ENCODE measurements at places on chromosomes 2 and 18. TPM values are rescaled to one million over a fixed set of nuclear protein-coding genes. Genes with fewer than 3 reads are reported as not detected.

GRCh38 chr2:240388471-240389301 lies 46.8 kb upstream of the GPC1 start:
- no peaks in the 10 kb centered on the region for H3K36me3 ChIP-seq
- no peaks in the 10 kb centered on the region for H3K4me1 ChIP-seq
- DNase-seq = no peak
- H3K27me3 ChIP-seq = no peaks in the 10 kb centered on the region
- H3K4me3 ChIP-seq = no peak overlapping the region

DNA sequence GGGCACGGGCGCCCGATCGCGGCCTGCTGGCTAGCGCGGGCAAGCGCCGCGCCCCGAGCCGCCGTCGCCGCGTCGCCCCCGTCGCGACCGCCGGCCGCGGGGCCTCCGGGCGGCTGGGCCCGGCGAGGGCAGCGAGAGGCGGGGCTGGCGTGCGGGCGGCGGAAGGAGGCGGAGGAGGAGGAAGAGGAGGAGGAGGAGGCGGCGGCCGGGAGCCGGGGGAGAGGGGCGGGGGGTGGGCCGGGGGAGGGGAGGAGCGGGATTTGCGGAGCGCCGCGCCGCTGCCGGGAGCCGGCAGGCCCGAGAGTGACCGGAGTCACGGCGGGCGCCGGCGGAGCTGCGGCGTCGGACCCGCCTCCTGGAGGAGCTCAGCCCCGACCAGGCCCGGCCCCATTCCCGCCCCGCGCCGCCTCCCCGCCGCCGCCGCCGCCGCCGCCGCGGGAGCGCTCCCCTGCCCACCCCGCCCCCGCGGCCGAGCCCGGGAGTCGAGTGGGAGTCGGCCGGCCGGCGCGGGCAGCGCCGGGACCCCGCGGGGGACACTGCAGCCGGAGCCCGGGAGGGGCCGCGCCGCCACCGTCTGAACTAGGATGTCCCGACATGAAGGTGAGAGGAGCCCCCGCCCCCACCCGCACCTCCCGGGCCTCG lies at the start of gene KCMF1:
KCMF1 (plus strand) TSS at position 294 of the 642 bp plus-strand sequence; CDS start at position 585, 291 bp downstream.
- peak within 1 kb of the TSS; percentile 88 for H3K27ac ChIP-seq
- peaks cover 12% of the 10 kb centered on the region for H3K4me1 ChIP-seq
- H3K27me3 ChIP-seq = no peaks in the 10 kb centered on the region
- DNase-seq = peak; percentile 93
- H3K36me3 ChIP-seq = no peaks in the 10 kb centered on the region

- DNase-seq = no peak
- no peak overlapping the region for H3K4me3 ChIP-seq
- H3K27ac ChIP-seq = no peak overlapping the region
- no peaks in the 10 kb centered on the region for H3K4me1 ChIP-seq
- H3K36me3 ChIP-seq = no peaks in the 10 kb centered on the region
These were observed 141.0 kb downstream of the NR4A2 start for GRCh38 chr2:156191527-156191926.

- no peaks in the 10 kb centered on the region for H3K27me3 ChIP-seq
- H3K27ac ChIP-seq = peak overlapping the region; percentile 81
- H3K4me1 ChIP-seq = peaks cover 3% of the 10 kb centered on the region
- H3K4me3 ChIP-seq = no peak overlapping the region
These were observed 47.0 kb downstream of the EFEMP1 start for GRCh38 chr2:55876429-55877086.

GRCh38 chr2:207935991-207936370 lies 89.3 kb downstream of the PLEKHM3 start:
- H3K36me3 ChIP-seq = no peaks in the 10 kb centered on the region
- no peak overlapping the region for H3K27ac ChIP-seq
- no peaks in the 10 kb centered on the region for H3K27me3 ChIP-seq
- H3K4me3 ChIP-seq = no peak overlapping the region
- no peaks in the 10 kb centered on the region for H3K4me1 ChIP-seq
- no peak for DNase-seq

DNA sequence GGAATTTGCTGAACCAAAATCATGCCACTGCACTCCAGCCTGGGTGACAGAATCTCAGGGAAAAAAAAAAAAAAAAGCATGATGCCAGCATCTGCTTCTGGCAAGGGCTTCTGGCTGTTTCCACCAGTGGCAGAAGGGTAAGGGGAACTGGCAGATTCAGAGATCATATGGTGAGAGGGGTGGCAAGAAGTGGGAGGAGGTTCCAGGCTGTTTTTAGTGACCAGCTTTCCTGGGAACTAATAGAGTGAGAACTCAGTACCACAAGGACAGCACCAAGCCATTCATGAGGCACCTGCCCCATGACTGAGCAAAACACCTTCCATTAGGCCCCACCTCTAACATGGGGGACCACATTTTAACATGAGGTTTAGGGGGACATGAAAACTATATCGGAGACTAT lies 18.4 kb upstream of the CLASP1 start:
- no peaks in the 10 kb centered on the region for H3K36me3 ChIP-seq
- DNase-seq = no peak

- H3K27ac ChIP-seq = no peak overlapping the region
- no peaks in the 10 kb centered on the region for H3K4me1 ChIP-seq
- no peak for DNase-seq
- no peaks in the 10 kb centered on the region for H3K36me3 ChIP-seq
- no peak overlapping the region for H3K4me3 ChIP-seq
- H3K27me3 ChIP-seq = no peaks in the 10 kb centered on the region
These were observed 222.8 kb upstream of the HS6ST1 start for GRCh38 chr2:128541448-128541847.

- no peak overlapping the region for H3K4me3 ChIP-seq
- H3K27ac ChIP-seq = no peak overlapping the region
- no peaks in the 10 kb centered on the region for H3K27me3 ChIP-seq
- no peak for DNase-seq
- no peaks in the 10 kb centered on the region for H3K36me3 ChIP-seq
These were observed 59.9 kb upstream of the LRATD1 start for GRCh38 chr2:14572633-14573032.

- no peak for DNase-seq
- no peaks in the 10 kb centered on the region for H3K36me3 ChIP-seq
- H3K4me1 ChIP-seq = no peaks in the 10 kb centered on the region
- no peaks in the 10 kb centered on the region for H3K27me3 ChIP-seq
- H3K4me3 ChIP-seq = no peak overlapping the region
These were observed 683.3 kb upstream of the KLHL29 start for GRCh38 chr2:22701561-22702160.

DNA sequence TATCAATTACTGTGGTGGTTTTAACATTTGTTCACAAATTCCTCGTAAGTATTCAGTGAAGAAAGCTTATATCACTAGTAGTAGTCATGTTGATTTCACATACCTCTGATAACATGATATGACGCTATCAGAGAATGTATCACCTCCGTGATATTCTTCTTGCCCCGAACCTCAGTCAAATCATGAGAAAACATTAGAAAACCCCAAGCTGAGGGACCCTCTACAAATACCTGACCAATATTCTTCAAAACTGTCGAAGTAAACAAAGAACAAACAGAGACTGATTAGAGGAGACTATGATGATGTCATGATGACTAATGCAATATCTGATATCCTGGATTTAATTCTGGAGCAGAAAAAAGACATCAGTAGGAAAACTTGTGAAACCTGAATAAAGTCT lies 85.6 kb upstream of the SPOPL start:
- H3K4me1 ChIP-seq = no peaks in the 10 kb centered on the region
- no peak for DNase-seq
- no peaks in the 10 kb centered on the region for H3K27me3 ChIP-seq
- H3K36me3 ChIP-seq = no peaks in the 10 kb centered on the region
- no peak overlapping the region for H3K27ac ChIP-seq

Gene SCN7A
- 0.05 TPM for polyA plus RNA-seq

- no peak overlapping the region for H3K4me3 ChIP-seq
- DNase-seq = no peak
- no peaks in the 10 kb centered on the region for H3K36me3 ChIP-seq
These were observed 52.4 kb downstream of the TNS1 start for GRCh38 chr2:217950401-217950871.

GRCh38 chr2:86383844-86384243 lies 46.4 kb upstream of the REEP1 start:
- H3K4me3 ChIP-seq = no peak overlapping the region
- DNase-seq = no peak
- H3K36me3 ChIP-seq = no peaks in the 10 kb centered on the region
- no peak overlapping the region for H3K27ac ChIP-seq
- no peaks in the 10 kb centered on the region for H3K27me3 ChIP-seq

Gene GALNT5
- 15.3 TPM for polyA plus RNA-seq

DNA sequence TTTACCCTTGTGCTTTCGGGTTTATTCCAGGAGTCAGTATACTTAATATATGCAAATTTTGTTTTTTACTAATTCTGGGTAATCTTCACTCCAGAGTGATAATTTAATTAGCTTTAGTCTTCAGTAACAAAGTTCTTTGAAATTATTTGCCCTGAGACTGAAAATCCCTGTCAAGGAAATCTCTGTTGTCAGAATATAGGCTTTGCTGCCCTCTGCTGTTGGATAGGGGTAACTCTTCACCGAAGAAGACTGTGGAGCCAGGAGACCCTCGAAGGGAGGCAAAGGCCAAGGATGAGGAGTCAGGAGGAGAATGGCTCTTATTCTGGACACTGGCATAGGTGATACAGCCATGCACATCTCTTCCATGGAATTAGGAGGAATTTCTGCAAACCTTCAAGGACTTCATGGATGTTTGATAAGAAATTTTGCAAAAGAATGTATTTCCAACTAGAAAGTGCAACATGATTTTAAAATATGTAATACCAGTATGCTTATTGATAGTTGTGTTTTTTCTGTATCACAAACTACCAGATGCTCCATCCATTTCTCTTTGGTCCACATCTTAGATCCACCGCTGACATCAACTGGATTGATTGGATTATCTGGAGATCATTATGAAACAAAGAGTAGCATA lies 182.3 kb downstream of the RDH14 start:
- no peaks in the 10 kb centered on the region for H3K36me3 ChIP-seq
- H3K4me1 ChIP-seq = no peaks in the 10 kb centered on the region

- H3K27ac ChIP-seq = no peak overlapping the region
- DNase-seq = no peak
- peaks cover 4% of the 10 kb centered on the region for H3K4me1 ChIP-seq
- no peaks in the 10 kb centered on the region for H3K27me3 ChIP-seq
These were observed 11.1 kb upstream of the HES6 start for GRCh38 chr2:238250896-238251295.

DNA sequence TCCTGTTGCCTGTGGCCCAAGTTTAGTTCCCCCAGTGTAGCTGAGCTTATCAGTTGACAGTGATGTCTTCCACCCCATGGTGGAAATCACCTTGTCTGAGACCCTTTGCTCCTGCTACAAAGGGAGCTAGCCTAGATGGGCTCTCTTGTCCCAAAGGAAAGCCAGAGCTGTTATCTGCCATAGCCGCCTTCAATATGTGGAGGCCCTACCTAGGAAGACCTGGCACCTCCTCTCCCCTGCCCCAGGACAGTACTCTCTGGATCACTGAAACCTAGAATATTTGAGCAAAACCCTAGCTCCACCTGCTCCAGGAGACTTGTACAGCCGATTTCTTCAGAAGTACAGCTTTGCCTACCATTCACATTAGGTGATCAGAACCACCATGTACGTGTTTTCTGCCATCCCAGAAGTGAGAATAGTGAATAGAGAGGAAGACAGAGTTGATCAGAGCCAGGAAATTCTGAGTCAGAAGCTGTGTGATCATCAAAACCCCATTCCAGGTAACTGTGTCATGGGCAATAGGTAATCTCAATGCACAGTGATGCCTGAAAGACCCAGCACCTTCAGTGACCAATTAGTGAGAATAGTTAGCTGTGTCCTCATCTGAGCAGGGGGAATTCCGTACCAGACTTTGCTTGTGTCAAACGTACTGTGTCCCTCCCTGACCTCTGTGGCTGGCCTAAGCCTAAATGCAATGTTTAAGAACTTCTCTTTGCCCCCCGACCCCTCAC lies 138.4 kb upstream of the ALPP start:
- no peaks in the 10 kb centered on the region for H3K4me1 ChIP-seq
- peaks cover 14% of the 10 kb centered on the region for H3K36me3 ChIP-seq
- no peak for DNase-seq
- H3K27me3 ChIP-seq = no peaks in the 10 kb centered on the region

GRCh38 chr2:20061476-20061875 lies 10.0 kb upstream of the LAPTM4A start:
- no peak overlapping the region for H3K4me3 ChIP-seq
- peaks cover 8% of the 10 kb centered on the region for H3K4me1 ChIP-seq
- no peaks in the 10 kb centered on the region for H3K27me3 ChIP-seq
- no peak overlapping the region for H3K27ac ChIP-seq
- no peak for DNase-seq
